ENCODE measurements at places on chromosomes 6 and 20. TPM values are rescaled to one million over a fixed set of nuclear protein-coding genes. Genes with fewer than 3 reads are reported as not detected.

TAGAP gene
- total RNA-seq = not detected

TREML1 gene
- total RNA-seq = not detected

TNFRSF21 gene
- 29.6 TPM for total RNA-seq

MEI4 gene
- total RNA-seq = not detected

PRL gene
- not detected for total RNA-seq

MED20 gene
- 14.8 TPM for total RNA-seq

BANF2 gene
- not detected for total RNA-seq

SRC gene
- total RNA-seq = 194 TPM

ZBTB9 gene
- total RNA-seq = 12.1 TPM

GSTA2 gene
- total RNA-seq = not detected

TSPO2 gene
- 0.10 TPM for total RNA-seq

CST2 gene
- total RNA-seq = 0.44 TPM

HLA-DOB gene
- 0.29 TPM for total RNA-seq

LTA gene
- not detected for total RNA-seq

PTP4A1 gene
- total RNA-seq = 143 TPM

GSTA3 gene
- total RNA-seq = not detected

SLC17A5 gene
- 8.7 TPM for total RNA-seq

All from A549 treated with CpdA at 1 μM for 4 hours (cell line).